ENCODE measurements at places on chromosomes 12 and 14.

DNA sequence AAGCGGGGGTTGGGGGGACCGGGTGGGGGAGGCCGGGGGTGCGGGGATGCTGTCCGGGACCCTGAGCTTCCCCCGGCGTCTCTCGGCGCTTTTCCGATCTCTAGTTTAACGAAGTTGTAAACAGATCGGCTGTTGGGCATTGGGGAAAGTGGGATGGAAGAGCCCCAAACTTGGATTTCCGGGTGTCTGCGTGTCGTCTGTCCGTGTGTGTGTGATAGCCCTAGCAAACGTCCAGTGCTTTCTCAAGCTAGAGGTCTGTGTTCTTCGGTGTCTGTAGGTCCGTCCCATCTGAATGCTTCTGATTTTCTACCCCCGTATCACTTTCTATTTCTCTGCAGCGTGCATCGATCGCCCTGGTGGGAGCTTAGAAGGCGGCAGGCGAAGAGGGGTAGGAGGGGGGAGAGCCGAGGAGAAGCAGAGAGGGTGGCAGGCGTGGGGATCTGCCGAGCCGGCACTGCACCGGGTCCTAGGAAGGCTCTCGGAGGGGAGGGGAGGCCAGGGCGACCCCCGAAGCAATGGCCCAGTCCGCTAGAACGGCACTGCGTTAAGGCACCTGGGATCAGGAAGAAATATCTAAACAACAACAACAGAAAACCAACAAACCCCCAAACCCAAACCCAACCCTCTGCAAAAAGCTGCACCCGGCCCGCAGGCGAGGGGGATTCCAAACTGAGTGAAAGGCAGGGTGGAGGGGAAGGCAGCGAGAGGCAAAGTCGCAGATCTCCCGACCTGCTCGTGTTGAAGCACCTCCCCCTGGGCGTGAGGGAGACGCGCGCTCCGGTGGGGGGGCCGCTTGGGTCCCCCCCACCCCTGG lies 1.0 kb downstream of the KCNA1 start:
- peak; percentile 29 for DNase-seq

GRCh38 chr14:105844047-105844630 lies 317.8 kb downstream of the TMEM121 start:
- no peak for DNase-seq

GRCh38 chr14:51444353-51445000 lies 204.4 kb downstream of the TMX1 start:
- DNase-seq: no peak

GRCh38 chr12:100826323-100826722 lies 31.7 kb downstream of the ANO4 start:
- DNase-seq: peak; percentile 53

DNA sequence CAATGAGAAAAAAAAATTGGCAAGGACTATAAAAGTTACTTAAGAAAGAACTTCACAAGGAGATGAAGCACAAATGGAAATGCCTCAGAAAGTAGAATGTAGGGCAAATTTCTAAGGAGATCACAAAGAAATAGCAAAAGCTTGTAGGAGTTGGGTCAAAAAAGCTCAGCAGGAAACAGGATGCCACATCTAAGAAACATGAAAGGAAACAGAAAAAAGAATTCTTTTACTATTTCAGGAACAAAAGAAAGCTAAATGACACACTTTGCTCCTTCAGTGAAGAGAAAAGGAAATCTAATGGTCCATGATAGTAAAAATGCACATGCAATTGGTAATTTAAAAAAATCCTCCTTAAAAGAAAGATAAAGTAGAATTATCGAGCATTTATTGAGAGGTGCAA lies 452.1 kb upstream of the GARIN6 start:
- no peak for DNase-seq

GRCh38 chr14:34766060-34766459 lies 51.7 kb upstream of the CFL2 start:
- DNase-seq: no peak

DNA sequence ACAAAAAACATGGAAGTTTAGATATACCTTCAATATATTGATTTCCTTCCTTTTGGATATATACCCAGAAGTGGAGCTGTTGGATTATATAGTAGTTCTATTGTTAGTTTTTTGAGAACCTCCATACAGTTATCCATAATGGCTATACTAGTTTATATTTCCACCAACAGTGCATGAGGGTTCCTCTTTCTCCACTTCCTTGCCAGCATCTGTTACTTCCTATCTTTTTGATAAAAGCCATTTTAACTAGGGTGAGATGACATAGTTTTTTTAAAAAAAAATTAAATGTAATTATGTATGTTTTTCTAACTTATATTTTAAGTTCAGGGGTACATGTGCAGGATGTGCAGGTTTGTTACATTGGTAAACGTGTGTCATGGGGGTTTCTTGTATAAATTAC lies 10.0 kb upstream of the SLC38A4 start:
- no peak for DNase-seq

DNA sequence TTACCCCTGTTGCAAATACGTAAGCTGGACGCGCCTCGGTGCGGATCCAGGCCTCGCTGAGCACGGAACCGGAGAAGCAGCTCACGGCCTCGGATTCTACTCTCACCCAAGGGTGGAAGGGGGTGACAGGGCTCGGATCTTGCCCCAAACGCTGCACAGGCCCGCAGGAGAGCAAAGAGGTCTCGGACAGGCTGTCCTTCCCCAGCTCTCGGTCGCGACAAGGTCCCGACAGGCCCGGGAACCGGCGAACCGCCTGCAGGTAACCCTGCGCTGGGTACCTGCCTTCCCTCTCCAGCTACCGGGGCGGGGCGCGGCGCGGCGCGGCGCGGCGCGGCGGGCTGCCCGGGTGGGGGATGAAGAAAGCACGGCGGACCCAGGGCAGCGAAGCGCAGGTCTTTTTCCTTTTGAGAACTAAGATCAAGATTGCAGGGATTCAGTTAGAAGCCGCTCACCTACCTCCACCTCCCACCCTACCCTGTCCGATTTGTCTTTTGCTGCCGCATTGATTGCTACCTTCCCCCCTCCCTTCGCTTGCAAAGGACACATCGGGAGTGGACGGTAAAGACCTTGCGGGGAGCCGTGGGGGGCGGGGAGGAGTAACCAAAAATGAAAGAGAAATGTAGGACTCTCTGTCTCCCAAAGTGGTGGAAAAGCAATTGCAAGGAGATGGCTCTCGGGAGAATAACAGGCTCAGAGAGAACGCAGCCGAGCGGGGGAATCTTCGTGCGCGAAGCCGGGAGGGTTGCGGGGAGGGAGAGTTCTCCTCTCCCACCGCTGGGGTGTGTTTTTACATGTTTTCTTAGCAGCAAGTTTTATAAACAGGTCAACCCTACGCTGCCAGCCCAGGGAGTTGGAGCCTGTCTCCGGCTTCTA lies 8.4 kb upstream of the TBX3 start:
- peak; percentile 83 for DNase-seq

GRCh38 chr12:4157122-4157521 lies 116.4 kb upstream of the CCND2 start:
- no peak for DNase-seq

DNA sequence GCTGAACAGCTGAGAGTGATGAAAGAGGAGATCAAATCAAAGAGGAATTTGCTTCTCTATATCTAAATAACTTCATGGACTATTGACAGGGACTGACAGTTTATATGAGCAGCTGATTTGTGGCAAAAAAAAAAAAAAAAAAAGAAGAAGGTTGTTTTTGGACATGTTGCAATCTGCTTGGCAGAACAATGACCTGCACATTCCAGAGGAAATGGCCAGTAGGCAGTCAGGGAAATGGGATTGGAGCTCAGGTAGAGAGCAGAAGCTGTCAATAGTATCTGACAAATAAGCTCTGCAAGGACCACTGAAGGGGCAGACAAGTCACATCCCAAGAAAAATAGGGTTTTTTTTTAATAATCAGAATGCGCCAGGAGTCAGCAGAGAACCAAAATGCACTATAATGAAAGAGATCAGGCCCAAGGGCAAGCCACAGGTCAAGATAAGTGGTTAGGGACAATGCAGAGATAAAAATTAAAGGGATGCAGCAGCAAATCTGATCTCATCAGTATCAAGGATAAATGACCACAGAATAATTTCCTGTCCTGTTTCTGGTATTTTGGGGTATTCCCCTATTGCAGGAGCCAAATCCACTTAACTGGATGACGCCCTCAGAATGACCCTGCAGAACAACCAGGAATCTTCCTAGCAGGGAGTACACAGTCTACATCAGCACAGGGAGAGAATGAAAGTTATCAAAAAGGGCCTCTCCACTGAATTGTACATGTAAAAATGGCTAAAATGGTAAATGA lies 22.6 kb upstream of the DUSP16 start:
- peak; percentile 28 for DNase-seq

- peak; percentile 48 for DNase-seq
Measured at GRCh38 chr12:98594050-98594835, 757 bp downstream of the SLC25A3 start.

DNA sequence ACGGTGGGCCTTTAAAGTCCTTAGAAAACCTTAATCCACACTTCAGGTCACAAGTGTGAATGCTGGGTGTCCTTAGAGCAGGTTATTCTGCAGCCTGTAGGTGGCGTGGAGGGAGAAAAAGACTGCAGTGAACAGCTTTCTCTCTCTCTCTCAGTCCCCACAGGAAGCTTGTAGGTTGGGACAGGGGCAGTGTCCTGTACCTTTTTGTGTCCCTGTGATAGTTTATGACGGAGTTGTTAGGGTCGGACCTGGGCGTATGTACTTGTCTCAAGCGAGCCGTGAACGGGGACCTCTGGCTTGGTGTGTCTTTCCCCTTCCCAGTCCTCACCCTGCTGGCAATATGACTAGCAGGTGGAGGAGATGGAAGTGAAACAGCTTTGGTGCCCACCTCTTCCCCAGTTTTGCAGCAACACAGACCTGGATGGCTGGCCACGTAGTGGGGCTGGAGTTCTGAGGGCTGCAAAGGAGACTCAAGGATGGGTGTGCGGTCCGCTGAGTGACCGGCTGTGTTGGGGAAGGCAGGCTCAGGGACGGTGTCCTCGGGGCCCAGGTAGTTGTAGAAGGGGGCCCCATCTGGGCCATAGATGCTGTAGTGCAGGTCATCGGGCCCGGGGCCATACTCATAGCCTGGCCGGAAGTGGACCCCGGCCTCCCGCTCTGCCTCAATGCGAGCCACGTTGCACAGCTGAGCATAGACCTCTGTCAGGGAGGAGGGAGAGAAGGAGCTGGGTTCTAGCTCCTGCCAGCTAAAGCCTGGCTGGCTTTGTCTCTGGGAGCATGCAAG lies 8.9 kb downstream of the ISCA2 start:
- DNase-seq: peak; percentile 53

GRCh38 chr14:60116181-60116580 lies 24.5 kb downstream of the PCNX4 start:
- DNase-seq: no peak

- no peak for DNase-seq
Measured at GRCh38 chr14:92207012-92207927, 85.5 kb downstream of the CPSF2 start.

DNA sequence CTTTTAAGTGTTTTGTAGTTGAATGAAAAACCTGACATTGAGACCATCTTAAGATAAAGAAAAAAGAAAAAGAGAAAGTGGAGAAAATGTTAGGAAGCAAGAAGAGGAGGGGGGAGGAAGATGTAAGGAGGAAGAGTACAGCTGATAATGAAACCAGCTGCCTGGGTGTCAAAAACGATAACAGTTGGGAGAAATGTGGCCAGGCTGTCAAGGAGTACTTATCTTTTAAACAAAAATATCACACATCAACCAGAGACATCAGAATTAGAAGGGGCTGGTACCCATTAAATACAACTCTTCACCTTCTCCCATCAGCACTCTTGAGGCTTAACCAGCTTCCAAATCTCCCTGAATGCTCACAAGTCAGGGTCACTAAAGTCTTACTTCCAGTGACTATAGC lies 4.5 kb downstream of the SLC11A2 start:
- DNase-seq: no peak

GRCh38 chr14:35296545-35296944 lies 4.4 kb downstream of the PSMA6 start:
- DNase-seq: no peak

GRCh38 chr12:132583411-132583710 lies 27.0 kb downstream of the LRCOL1 start:
- DNase-seq: no peak

DNA sequence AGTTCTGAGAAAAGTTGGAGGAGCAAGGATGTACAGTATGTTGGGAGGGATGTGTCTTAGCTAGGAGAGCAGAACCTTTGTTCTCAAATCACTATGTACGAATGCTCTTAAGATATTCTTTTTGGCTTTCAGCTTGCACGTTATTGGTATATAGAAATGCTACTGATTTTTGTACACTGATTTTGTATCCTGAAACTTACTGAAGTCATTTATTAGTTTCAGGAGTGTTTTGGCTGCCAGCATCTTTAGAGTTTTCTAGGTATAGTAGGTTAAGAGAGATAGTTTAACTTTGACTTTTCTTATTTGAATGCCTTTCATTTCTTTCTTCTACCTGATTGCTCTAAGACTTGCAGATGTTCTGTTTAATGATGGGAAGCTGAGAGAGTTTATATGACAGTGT lies 442.8 kb upstream of the FBXO33 start:
- no peak for DNase-seq

DNA sequence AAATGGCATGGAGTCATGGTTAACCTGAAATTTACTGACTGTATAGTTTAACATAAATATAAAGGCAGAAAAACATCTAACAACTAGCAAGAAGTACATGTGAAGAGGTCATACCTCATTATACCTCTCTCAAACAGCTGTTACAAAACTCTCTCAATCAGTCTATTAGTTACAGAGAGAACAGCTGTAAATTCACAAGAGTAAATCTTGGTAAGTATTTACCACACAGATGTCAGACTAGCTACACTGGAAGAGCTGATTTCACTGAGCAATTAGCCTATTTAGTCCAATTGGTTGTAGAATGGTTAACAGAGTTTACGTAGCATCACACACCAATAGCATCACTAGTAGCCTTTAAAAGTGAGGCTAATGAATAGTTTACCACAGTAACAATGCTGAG lies 463.4 kb upstream of the USP15 start:
- DNase-seq: no peak

GRCh38 chr14:97709552-97709951 lies 912.4 kb downstream of the VRK1 start:
- no peak for DNase-seq

DNA sequence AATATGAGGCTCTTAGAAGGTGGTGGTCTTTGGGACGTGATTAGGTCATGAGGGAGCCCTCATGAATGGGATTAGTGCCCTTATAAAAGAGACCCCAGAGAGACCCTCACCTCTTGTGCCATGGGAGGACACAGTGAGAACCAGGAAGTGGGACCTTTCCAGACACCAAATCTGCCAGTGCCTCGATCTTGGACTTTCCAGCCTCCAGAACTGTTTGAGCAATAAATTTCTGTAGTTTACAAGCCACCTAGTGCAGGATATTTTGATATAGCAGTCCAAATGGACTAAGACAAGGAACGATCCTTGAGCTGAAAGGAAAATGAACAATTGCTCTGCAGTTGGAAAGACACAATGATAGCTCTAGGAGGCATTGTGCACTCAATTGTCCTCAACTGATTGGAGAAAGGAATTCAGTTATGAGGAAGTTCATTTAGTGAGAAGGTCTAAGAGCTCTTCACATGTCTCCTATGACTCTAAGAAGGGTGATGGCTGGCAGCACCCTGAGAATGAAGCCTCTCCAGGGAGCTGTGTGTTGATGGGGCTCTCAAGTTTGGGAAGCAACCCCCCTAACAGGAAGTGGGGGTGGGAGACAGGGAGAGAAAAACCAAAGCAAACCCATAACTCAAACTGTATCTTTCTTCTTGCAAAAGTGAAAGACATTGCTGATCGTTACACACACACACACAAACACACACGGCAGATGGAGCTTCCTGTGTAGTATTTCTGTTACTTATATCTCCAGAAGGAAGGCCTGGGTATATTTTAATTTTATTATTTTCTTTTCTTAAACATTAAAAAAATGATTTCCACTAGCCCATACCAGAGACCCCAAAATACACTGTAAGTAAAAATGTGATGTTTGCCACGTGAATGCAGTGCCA lies 21.0 kb downstream of the CHST11 start:
- no peak for DNase-seq
